NCI-H2081 (cell line): ENCODE measurements at places on chromosomes 13 and 19.

- DNase-seq, result no peak
These were observed at the start of gene PTGER1 for GRCh38 chr19:14475251-14476073. PTGER1 (minus strand) TSS chr19:14475354; CDS start chr19:14474320, 1,034 bp downstream.

DNA sequence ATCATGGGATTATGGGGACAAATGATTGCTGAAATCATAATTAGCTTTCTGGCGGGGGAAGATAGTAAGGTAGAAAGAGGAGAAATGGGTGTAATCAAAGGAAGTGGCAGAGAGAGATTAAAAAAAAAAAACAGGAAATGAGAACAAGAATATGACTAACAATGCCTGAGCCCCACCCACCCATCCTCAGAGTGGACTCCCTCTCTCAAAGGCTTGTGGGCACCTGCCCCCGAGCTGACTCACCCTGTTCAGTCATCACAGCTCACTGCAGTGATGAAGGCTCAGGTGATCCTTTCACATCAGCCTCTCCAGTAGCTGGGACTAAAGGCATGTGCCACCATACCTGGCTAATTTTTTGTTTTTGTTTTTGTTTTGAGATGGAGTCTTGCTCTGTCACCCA, 26.4 kb upstream of the TPT1 start:
- DNase-seq, result no peak

- DNase-seq, result peak; percentile 40
These were observed 21.8 kb downstream of the DCAF15 start for GRCh38 chr19:13974073-13974472.

DNA sequence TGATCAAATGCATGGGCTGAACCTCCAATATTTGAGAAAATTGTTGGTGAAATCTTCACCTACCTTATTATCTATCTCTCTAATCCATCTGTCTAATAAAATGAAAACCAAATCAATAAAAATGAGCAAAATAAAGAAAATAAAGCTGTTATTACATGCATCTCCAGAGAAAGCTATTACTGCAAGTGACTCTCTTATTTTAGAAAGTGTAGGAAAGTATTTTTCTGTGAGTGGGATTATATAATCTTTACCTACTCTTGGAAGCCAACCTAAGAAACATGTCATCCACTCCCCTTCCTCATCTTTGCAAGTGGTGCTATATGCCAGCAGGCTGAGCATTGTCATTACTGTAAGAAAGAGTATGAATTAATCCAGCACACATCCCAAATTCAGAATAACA, 191.5 kb upstream of the RFC3 start:
- no peak for DNase-seq

- no peak for DNase-seq
These were observed 12.8 kb downstream of the IQCN start for GRCh38 chr19:18261474-18261873.

GRCh38 chr19:13102416-13102665, 317 bp downstream of the LYL1 start:
- DNase-seq, result no peak

DNA sequence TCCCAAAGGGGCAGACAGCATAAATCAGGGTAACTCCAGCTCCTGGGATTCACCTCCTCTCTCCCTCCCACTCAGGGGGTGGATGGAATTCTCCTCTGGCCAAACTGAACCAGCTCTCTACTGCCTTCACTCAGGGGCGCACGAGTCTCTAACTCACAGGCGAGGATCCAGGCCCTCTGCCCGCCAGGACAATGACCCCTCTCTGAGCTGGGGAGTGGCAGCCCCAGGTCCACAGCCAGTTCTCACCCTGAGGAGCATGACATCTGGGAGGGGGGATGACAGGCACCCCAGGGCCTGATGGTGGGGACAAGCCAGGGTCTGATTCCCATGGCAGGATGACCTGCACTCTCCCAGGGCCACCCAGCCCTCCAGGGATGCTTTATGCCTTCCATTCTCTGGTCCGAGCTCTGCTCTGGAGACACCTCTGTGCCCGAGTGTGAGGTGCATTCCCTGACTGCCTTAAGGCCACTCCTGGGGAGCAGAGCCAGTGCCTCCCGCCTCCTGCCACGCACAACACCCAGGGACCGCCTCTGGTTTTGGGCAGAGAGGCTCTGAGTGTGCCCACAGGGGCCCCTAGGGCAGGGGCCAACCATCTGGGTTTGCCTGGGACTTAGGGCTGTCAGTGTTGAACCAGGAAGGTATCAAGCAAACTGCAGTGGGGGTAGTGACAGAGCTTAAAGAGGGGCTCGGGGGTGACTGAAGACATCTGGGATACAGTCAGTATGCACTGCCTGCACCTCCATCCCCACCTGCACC, 66.2 kb downstream of the GNG7 start:
- no peak for DNase-seq

- no peak for DNase-seq
These were observed 1.5 kb downstream of the SIN3B start for GRCh38 chr19:16830679-16831078.

- DNase-seq, result no peak
These were observed 14.2 kb upstream of the ZNF492 start for GRCh38 chr19:22619932-22620331.

DNA sequence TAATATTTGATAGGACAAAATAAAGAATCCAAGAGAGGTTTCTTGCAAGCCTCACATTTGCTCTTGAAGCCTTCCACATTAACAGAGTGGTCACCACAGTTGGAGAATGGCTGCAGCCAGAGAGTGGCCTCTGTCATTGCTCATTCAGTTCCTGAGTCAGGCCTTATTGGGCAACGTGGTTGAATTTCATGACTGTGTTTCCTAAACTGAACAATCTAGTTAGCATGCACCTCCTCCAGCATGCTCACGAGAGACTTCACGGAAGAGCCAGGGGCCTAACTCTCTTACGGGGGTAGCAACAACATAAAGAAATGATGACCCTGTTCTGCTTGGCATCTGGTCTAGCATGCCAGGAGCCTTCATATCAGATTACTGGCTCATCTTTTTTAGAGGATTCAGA, 9.6 kb upstream of the UBL3 start:
- no peak for DNase-seq
